ENCODE measurements at places on chromosomes 16 and 17. TPM values are rescaled to one million over a fixed set of nuclear protein-coding genes. Genes with fewer than 3 reads are reported as not detected.

ZNF785 gene
- 16.9 TPM for total RNA-seq

DNA sequence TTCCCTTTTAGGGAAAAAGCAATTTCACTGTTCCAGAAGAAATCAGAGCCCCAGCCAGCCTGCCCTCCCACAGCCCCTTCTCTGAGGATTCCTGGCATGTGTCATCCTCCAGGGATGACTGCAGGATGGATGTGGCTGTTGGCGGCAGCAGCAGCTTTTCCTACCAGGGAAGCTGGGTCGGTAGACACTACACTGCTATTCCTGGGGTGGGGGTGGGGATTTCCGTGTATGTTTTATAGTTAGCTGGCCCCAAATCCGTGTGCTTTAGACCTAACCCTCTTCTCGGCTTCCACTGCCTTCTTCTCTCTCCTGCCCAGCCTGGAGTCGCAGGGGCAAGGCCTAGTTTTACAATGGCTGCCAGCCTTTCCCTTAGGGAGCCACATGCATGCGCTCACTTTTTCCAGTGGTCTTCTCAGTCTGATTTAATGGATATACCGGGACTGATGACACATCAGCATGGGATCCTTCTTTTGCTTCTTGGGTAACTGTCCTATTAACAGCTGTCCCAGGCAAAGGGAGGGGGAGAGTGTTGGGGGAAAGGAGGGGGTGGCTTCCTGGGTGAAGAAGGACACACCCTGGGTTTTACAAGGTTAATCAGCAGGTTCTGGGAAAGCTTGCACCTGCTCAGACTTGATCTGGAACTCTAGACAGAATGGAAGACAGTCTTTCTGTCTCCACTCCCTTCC is 2.7 kb upstream of the NFE2L1 start:
- DNase-seq = no peak

DNA sequence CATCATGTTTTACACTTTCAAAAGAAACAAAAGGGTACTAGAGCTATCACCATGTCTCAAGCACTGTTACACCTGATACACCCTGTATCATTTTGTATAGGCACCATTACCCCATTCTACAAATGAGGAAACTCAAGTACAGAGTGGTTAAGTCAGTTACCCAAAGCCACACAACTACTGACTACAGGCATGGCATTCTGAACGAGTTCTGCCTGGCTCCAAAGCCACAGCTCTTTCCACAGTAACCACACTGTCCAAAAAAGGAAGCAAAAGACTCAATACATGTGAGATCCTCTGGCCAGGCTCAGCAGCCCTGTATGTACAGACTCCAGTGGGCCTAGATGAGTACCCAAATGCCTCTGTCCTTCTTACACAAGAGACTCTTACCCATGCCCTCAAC is 4.7 kb downstream of the DYNC1LI2 start:
- DNase-seq = no peak

GDPD3 gene
- total RNA-seq = 0.68 TPM

GRCh38 chr16:15620611-15621195 is 22.3 kb downstream of the MARF1 start:
- no peak for DNase-seq

GRCh38 chr17:34154961-34155730 is 99.9 kb upstream of the CCL2 start:
- DNase-seq = no peak

DNA sequence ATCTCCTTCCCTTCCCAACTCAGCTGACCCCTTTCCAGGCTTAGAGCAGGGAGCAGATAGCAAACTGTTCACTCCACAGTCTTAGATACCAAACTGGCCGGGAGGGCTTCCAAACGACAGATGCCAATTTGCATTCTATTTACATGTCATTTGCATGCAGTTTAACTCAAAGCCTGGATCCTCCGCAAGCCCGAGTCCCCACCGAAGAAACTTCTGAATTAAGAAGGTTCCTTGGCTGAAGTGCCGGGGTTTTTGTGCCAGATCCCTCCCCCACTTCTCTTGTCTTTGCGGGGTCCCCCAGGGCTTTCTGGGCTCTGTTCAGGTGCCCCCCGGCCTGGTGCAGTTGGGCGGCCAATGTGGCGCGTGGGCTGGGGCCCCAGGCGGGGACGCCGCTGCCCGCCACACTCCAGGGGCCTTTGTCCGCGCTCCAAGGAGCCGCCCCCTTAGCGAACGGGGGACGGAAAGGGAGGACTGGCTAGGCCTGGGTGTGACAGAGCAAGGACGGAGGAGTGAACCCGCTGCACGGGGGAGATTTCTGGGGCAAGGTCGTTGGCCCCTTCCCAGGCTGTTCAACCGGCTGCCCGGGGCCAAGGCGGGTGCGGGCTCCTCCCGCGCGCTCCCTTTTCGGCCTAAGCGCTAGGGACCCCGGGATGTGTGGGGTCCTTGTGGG is 1.2 kb downstream of the GPRC5B start:
- DNase-seq = peak; percentile 52

DYNLL2 gene
- 51.0 TPM for total RNA-seq

GRCh38 chr17:37086948-37087347 is 138.2 kb downstream of the AATF start:
- DNase-seq = no peak

GRCh38 chr16:3183445-3184139 is 4.4 kb upstream of the OR1F1 start:
- no peak for DNase-seq

DNA sequence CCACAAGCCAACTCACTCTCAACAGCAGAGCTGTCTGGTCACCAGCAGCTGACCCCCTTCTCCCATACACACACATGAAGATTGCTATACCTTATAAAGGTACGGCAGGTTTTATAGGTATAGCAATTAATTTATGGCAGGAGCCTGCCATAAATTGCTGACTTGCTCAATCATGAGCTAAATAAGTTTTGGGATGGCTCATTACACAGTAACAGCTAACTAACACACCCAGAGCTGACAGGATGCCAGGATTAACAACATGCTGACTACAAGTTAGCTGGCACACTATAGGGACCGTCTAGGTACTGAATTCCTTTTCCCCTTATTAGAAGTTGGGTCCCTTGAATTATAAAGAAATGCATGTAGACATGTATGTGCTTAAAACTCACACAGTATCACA is 150.3 kb upstream of the KCNJ18 start:
- no peak for DNase-seq

SCARF1 gene
- total RNA-seq = 38.6 TPM

CCL8 gene
- total RNA-seq = not detected

- no peak for DNase-seq
These were observed 191.9 kb downstream of the MRTFB start for GRCh38 chr16:14263011-14263410.

GP1BA gene
- not detected for total RNA-seq

SLC5A2 gene
- total RNA-seq = not detected

C17orf67 gene
- total RNA-seq = 1.2 TPM

TVP23C gene
- 37.9 TPM for total RNA-seq

NGFR gene
- 20.4 TPM for total RNA-seq

DNA sequence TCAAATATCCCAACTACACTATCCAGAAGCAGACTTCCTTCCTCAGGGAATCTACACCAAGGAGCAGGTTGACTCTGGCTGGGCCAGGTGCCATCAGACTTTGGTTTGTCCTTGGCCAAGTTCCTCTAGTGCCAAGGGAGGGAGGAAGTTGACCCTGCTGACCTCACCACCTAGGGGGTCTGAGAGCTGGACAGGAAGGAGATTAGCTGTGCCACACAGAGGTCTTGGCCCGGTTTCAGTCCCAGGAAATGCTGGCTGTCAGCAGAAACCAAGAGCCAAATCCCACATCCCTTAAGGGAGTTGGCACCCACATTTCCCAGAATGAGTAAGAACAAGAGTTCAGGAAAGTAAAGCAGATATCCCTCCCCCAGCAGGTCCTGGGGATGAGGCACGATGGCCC is 178.2 kb downstream of the SALL1 start:
- DNase-seq = no peak

DNA sequence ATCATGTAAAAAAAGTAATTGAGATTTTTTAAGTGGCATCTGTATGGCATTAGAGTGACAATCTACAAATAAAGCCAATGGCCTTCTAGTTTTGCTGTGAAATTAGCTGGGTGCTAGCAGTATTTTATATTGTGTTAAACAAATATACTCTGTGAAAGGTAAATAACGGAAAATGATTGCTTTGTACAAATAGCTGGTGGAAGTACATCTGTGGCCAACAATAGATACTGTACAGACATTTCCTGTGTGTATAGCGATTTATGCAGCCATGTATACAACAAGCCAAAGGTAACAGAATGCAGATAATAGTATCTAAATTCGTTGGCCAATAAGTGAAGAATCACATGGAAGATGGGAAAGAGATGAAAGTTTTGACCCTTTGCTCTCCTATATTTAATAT is 26.6 kb downstream of the IQCK start:
- no peak for DNase-seq

BTBD17 gene
- 0.89 TPM for total RNA-seq

DNA sequence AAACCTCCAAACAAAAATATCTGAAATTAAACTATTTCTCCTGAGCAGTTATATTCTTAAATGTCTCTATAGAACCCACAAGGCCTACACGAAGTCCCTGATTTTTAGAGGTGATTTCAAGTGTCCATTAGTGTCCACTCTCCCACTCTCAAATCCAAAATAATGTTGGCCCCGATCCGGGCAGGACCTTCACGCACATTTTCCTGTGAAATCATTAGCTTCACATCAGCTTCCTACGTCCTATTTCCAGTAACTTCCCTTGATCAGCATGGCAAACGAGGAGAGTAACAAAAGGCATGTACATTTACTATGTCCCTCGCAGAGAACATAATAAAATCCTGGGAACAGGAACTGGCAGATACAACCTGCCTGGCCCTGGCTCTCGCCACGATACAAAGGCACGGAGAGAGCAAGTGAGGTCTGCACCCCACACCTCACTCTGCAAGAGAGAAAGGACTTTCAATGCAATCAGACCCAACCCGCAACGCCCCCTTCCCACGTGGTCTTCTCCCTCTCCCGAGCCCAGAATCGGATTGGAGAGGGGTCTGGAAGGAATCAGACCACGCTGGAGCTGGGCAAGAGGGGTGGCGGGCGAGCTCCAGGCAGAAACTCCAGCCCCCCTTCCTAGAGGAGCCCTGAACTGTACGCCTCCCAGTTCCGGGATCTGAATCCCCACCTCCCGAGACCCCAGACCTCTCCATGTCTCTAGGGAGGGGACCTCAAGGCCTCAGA is 17.5 kb upstream of the C17orf78 start:
- peak; percentile 61 for DNase-seq

DNA sequence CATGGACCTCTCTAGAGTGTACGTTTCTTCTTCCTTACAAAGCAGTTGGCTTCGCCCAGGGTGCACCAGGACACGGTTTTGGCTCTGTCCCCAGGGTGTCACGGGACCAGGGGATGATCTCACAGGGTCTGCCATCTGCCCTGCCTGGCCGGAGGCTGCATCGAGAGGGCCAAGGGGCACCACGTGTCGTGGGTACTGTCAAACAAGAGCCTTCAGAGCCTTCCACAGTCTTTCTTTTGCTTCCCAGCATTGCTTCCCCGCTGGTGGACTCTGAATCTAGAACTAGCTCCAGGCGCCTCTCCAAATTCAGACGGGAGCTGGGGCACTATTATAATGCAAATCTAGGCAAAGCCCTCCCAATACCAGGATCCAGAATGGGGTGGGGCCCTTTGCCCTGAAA is 47.9 kb downstream of the MAPT start:
- peak; percentile 24 for DNase-seq

- no peak for DNase-seq
These were observed 1.5 kb upstream of the LIMD2 start for GRCh38 chr17:63701456-63701820.

- no peak for DNase-seq
These were observed 15.2 kb downstream of the CLTC start for GRCh38 chr17:59634632-59635541.
